ENCODE measurements at places on chromosomes 12 and 14. TPM values are rescaled to one million over a fixed set of nuclear protein-coding genes. Genes with fewer than 3 reads are reported as not detected.

Gene PLEKHG7
- not detected for total RNA-seq

Gene GOLT1B
- total RNA-seq, result 38.4 TPM

Gene GPX2
- 1.7 TPM for total RNA-seq

Gene KTN1
- total RNA-seq, result 116 TPM

Gene LRP1
- 6.2 TPM for total RNA-seq

Gene TSPAN8
- not detected for total RNA-seq

Gene SYCP3
- total RNA-seq, result not detected

Gene EFS
- 10.1 TPM for total RNA-seq
